Upper lobe of left lung (tissue), 6 donors: ENCODE measurements at places on chromosomes 5 and 9. TPM values are rescaled to one million over a fixed set of nuclear protein-coding genes. Genes with fewer than 3 reads are reported as not detected.

- no peak for DNase-seq
These were observed 275.6 kb downstream of the SEC61B start for GRCh38 chr9:99497641-99498040.

DNA sequence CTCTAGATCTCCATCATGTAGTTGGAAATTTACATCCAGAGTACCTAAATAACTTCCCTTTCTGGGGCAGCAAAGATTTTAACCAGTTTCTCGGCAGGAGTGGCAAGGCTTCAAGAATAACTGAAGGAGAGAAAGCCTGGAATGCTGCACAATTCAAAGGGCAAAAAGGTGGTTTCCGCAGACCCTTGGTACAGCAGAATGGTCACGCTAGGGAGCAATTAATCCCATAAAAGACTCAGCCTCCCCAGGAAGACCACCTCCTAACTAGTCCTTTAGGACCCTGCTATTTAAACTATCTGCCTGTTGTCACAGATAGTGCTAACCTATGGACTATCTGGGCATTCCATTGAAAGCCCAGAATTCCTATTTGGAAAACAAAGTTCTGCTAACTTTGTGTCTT, 3.6 kb downstream of the HTR1A start:
- no peak for DNase-seq

- DNase-seq, result no peak
These were observed 102.2 kb upstream of the EQTN start for GRCh38 chr9:27398982-27399653.

C5orf22 gene
- 14.7 TPM for total RNA-seq

DNA sequence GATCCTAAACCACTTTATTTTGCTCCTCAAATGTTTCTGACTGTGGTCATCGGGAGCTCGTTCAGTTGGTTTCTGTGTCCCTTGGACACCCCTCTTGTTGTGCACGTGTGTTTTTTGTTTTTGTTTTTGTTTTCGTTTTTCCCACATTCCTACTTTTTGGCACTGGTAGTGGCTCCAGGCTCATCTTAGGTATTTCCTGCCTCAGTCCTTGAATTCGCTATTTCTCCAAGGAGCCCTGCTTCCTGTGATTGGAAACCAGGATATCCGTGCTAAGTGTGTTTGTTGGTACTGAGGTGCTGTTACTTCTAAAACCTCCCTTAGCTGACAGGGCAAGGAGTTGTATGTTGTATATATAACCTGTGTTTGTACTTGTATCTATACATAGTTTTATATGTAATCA, 5.9 kb downstream of the HMCN2 start:
- DNase-seq, result no peak

TMEM252 gene
- total RNA-seq, result not detected

GRCh38 chr9:116935149-116935897, 248.2 kb downstream of the TRIM32 start:
- DNase-seq, result no peak
